ENCODE measurements at places on chromosomes 7 and 10. TPM values are rescaled to one million over a fixed set of nuclear protein-coding genes. Genes with fewer than 3 reads are reported as not detected.

The ARPC1B gene
- 172 TPM for total RNA-seq

The CTTNBP2 gene
- total RNA-seq = 29.6 TPM

The TMEM176B gene
- 34.3 TPM for total RNA-seq

DNA sequence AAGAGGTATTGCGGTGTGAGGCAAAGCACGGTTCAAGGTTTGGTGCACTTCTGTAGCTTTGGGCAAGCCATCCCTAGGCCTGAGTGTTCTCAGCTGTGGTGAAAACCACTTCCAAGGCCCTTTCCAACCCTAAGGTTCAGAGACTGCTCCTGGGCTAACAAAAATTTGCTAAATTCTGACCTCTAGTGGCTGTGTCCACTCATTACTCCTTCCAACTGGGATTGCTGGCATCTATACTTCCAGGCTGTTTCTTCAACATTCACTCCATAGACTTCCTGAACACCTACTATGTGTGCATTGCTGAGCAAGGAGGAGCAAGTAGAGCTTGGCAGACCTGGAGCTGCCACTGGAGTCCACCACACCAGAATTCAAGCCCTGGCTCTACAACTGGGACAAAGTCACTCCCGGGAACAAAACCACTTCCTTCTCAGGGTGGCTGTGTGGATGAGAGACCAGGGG, 29.3 kb upstream of the SH3PXD2A start:
- no peak for DNase-seq

GRCh38 chr7:142867398-142868187, 12.7 kb downstream of the EPHB6 start:
- no peak for DNase-seq

GRCh38 chr10:129959544-129960480, 4.3 kb downstream of the EBF3 start:
- no peak for DNase-seq

DNA sequence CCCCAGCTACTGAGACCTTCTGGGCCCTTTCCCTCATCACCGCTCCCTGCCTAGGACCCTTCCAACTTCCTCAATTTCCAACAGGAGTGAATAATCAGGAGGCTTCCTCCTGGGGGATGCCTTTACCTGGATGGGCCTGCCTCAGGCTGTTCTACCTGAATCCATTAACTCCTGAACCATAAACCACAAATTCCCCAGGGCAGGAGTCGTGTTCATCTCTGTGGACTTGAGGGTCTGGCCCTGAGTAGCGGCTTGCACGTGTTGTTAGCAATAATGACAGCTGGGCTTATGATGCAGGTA, 105.1 kb upstream of the GPR26 start:
- DNase-seq = no peak

- peak; percentile 11 for DNase-seq
These were observed 45.8 kb downstream of the OAT start for GRCh38 chr10:124372899-124373298.

All from aorta (tissue), 5 donors.